ENCODE measurements at places on chromosomes 12 and 14.

GRCh38 chr14:25756876-25757275, 706.9 kb upstream of the STXBP6 start:
- no peak for DNase-seq

DNA sequence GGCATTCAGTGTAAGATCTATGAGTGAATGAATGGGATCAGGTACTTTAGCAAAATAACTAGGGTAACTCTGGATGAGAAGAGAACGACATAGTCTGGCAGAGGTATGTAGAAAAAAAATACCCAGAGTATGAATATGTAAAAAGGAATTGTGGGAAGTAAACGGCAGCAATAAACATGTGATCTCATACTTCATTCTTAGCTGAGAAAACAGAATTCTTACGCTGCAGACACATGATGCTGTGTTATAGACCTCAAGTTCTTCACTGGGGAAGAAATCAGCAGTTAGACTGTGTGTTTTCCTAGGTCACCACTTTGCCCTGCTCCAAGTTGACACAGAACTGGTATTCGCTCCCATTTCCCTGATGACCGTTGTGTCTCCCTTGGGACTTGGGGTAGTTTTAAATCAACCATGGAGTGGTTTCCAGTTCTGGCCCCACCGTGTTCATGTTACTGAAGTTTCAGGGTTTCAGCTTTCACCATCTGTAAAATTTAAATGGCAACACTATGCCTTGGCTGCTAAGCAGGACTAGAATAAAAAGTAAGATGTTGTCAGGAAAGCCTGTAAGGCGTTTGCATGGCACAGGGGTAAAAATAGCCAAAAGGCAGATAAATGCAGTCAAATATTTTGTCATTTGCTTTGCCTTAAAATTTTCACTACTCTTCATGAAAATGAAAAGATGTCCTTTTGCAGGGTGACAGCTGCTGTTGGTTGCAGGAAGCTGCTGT, 223.7 kb downstream of the PELI2 start:
- no peak for DNase-seq

GRCh38 chr12:105109465-105110212, 2.1 kb downstream of the WASHC4 start:
- no peak for DNase-seq

GRCh38 chr12:16285586-16285985, 8.1 kb upstream of the SLC15A5 start:
- DNase-seq, result no peak

DNA sequence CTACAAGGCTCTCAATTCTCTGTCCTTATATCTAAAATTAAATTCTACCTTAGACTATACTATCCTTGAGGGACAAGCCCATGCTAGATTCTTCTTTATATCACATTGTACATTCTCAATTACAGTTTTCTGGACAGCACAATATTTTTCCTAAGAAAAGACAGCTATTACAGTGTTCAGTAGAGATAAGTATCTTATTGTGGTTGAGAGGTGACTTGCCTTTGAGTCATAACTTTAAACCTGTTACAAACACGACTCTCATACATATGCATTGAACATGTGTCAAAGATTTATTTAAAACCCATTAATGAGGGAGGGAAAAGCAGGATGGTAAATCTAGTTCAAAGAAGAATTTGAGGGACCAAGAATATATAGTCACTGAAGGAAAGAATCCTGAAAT, 61.1 kb downstream of the TPH2 start:
- no peak for DNase-seq

DNA sequence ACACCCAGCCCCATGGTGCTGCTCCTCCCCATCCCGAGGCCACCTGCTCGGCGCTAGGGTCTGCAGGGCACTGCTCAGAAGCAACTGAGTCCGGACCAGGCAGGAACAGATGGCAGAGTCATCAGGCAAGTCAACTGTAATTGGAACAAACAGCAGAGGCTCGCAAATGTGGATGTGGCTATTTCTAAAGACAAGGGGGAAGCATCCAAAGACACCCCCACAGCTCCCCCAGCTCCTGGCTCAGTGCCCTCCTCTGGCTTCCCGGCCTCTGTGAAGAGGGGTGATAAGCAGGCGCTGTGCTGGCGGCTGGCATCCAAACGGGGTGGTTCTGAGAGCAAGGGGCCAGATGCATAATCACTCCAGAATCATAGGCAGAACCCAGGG, 125.6 kb downstream of the PIWIL1 start:
- no peak for DNase-seq

DNA sequence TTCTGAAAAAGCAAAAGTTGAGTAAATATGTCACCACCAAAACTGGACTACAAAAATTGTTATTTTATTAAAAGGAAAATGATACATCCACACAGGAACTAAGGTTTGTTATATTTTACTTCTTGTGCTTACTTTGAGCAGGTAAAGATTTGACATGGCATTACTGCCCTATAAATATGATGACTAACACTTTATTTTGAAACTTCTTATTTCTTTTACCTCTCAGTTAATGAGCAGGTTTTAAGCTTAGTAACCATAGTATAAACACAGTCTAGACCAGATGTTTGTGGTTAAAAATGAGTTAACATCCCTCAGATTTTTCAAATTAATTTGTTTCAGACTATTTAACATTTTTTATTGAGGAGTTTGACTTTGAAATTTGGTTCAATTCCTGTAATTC, 862.5 kb upstream of the USP15 start:
- no peak for DNase-seq

DNA sequence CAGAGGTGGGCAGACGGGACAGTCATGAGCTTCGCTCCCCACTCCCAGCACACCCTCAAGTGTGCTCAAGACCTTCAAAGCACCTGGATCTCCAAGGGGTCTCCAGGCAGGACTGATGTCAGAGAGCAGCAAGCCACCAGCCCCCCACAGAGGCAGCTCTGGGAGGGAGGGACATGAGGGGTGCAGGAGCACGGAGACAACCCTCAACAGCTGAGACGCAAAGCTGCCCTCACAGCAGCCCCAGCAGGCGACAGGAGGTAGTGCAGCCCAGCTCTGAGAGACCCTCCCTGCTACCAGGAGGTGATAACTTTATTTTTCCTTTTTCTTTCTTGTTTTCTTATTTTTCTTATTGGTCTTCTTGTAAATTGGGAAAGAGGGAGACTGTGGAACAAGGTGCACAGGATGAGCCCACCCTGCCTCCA, 17.9 kb downstream of the SIVA1 start:
- no peak for DNase-seq

DNA sequence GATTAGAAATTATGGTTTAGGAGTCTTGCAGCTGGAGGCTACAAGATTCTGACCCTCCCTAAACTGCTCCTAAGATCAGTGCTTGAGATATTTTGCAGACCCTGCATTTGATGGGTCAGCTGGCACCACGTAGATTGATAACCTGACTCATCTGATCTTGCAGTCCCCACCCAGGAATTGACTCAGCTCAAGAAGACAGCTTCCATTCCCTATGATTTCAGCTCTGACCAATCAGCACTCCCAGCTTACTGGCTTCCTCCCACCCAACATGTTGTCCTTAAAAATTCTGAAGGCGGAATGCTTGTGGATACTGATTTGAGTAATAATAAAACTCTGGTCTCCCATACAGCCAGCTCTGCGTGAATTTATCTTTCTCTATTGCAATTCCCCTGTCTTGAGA, 23.2 kb upstream of the MTHFD1 start:
- DNase-seq, result no peak

GRCh38 chr12:1611803-1612572, 17.0 kb upstream of the WNT5B start:
- no peak for DNase-seq

- no peak for DNase-seq
Measured at GRCh38 chr12:131389054-131390013, 321.6 kb upstream of the SFSWAP start.

GRCh38 chr12:16392846-16393535, 45.5 kb downstream of the MGST1 start:
- DNase-seq, result no peak

- no peak for DNase-seq
Measured at GRCh38 chr12:40313928-40314327, 89.1 kb downstream of the LRRK2 start.

DNA sequence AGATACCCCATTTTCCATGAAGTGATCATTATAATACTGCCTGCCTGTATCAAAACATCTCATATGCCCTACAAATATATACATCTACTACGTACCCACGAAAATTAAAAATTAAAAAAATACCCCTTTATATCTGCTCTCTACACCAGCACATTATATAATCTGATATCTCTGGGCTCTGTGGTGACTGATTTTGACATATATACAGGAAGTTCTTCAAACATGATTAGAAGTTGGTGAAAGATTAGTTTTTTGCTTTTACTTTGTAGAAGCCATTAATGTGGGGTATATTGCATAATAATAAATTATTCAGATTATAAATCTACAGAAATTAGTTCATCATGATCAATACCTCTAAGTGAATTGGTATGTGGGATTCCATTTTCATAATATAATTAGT, 126.7 kb upstream of the MDM1 start:
- no peak for DNase-seq

DNA sequence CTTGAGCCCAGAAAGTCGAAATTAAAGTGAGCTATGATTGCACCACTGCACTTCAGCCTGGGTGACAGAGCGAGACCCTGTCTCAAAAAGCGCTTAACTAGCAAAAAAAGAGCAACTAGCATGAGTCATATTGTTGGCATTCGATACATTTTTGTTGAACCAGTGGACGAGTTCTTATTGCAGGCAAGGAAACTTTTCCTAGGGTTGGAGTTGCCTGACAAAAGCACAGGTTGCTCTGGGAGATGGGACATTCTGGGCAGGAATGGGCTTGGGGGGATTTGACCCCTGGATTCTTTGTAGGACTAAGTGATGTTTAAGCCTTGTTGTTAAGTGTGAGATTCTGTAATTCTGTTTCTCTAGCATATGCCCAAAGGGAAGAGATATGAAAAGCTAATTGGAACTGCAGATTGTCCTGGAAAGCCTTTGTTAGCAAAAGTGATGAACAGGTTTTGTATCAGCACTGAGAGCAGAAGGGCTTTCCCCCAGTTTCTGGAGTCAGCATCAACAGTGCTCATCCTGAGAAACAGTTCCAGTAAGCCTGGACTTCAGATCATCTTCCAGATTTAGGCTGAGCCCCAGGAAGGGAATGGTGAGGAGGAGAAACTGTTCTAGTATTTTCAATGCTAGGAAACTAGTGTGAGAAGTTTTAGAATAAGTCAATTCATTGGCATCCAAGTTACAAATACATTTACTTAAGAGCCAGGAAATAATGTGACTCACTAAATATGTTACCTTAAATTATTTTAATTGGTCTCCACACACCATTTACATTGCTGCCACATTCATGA, 123.1 kb downstream of the SRGAP1 start:
- no peak for DNase-seq

GRCh38 chr14:93185349-93185720, 218 bp downstream of the LYSET start:
- no peak for DNase-seq

DNA sequence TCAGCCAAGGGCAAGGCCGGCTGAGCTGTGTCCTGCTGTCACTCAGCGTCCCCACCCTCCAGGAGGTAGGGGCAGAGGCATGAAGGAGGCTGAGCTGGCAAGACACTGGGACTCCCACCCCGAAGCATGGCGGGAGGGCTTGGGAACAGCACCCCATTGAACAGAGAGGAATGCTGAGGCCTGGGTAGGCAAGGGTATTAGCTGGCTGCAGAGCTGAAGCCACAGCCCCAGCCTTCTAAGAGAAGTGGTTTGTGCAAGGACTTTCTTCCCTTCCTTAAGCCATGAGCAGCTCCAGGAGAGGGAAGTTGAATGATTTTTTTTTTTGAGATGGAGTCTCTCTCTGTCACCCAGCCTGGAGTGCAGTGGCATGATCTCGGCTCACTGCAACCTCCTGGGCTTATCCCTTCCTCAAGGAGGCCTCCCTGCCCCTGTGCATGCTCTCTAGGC, 6.6 kb upstream of the CFAP73 start:
- DNase-seq, result no peak

DNA sequence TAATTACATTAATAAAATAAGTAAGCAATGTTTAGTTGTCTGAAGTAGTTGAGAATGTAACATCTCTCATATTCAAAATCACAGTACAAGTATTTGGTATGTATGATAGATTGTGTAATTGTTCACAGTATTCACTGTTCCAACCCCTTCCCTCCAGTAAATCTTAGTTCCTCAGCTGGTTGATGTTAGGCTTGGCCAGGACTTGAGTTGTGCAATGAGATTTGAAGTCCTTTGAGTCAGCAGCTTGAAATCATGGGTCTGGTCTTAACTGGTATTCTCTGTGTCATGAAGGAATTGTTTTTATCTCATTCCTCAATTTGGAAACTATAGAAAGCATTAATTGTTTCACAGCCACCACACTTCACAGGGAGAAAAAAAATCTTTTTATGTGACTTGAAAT, 477.1 kb downstream of the FSCB start:
- DNase-seq, result no peak

GRCh38 chr14:20617138-20618003, 24.1 kb downstream of the OR6S1 start:
- DNase-seq, result no peak

DNA sequence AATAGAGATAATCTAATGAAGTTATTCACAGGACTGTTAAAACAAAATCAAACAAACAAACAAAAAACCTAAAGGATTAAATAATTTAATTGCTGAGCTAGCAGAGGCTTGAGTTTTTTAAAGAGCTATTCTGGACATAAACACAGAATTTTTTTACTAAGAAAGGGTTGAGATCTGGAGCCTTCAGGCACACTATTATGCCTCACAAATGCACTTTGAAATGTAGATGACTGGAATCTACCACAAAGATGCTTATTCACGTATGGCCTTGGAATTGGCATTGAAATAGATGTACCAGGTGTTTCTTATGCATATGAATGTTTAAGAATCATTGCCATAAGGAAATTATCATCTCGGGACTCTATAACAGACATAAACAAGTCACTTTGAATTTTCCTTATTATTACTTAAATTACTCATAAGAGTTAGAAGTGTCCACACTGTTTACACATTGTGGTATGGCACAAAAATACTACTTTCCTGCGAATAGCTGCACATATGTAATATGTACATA, 21.6 kb downstream of the PUS7L start:
- no peak for DNase-seq

- no peak for DNase-seq
Measured at GRCh38 chr12:110277530-110278254, 3.4 kb upstream of the ATP2A2 start.

DNA sequence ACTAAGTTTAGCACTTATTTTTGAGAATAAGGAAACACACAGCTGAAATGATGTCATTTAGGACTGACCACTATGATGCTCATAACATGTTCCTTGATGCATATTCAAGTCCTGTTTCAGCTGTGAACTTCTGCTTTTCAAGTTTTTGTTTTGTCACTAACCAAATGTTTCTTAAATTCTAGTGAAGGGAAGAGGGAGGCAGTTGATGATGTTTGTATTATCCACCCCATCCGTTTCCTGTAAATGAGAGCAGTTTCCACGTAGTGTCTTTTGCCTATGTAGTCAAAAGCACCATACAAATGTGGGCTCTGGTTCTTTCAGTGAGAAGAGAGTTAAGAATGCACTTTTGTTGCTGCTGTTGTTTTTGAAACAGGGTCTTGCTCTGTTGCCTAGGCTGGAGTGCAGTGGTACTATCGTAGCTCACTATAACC, 491.8 kb downstream of the PCNX1 start:
- no peak for DNase-seq

DNA sequence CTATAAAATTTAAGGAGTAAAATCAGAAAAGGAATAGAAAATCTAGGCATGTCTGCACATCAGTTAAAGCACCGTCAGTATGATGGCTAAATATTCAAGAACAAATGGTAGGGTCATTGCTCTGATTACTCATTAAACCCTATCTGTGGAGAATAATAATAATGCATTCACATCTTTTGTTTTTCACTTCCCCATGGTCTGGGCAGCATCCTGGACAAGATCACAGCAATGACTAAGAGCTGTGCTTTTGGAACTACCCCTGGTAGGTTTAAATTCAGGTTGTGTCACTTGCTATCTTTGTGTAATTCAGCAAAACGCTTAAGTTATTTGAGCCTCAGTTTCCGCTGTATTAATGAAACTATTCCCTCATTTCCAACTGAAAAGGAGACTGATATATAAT, 33.1 kb downstream of the C12orf42 start:
- no peak for DNase-seq

Measured in esophagus squamous epithelium (tissue), 5 donors.